ENCODE measurements at places on chromosomes 5 and 9.
A peak's percentile ranks its signal among the peaks of the same experiment; 100 is the strongest.

DNA sequence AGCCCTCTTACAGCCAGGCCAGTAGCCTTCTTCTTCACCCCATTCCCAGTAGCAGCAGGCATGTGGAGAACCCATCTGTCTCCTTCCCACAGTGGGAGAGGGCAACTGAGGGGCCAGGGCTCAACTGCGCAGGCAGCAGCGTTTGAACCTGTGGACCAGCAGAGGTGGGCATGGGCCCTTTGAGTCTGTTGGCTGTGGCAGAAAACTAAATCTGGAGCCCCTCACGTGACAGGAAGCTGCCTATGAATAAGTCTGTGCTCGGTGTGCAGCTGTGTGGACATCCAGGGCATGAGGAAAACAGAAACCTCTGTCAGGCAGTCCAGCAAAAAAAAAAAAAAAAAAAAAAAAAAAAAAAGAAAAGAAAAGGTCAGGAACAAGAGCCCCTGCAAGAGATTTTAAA lies 189.2 kb upstream of the NR3C1 start:
- DNase-seq = no peak

GRCh38 chr5:41735213-41735612 lies 135.0 kb downstream of the OXCT1 start:
- no peak for DNase-seq

- no peak for DNase-seq
These were observed 21.5 kb upstream of the UBAP1 start for GRCh38 chr9:34157318-34157717.

- no peak for DNase-seq
These were observed 101.8 kb downstream of the SPRY4 start for GRCh38 chr5:142222866-142223558.

- no peak for DNase-seq
These were observed 462.9 kb downstream of the SEMA5A start for GRCh38 chr5:9082996-9083395.

DNA sequence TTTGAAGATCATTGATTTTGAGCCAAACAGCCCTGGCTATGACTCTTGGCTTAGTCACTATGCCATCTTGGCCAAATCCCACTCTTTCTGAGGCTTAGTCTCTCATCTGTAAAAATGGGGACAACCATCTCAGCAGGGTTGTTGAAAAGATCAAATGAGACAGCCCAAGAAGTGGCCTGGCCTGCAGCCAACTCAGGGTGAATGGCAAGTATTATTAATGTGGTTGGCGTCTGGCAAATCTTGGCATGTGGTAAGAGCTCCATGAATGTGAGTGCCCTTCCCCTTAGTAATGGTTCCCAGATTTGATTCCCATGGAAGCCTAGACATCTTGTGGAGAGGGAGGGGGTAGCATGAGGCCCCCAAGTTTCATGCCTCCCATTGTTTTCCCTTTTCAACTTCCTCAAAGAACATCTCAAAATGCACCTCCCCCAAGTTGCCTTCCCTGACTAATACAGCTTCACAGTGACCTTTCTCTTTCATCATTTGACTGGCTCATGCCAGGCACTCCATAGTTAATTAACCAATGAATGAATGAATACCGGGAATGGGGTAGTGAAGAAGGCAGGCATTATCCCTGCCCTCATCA lies 11.8 kb upstream of the TGFBI start:
- no peak for DNase-seq

GRCh38 chr9:116456490-116457088 lies 230.5 kb upstream of the TRIM32 start:
- DNase-seq = no peak

- no peak for DNase-seq
These were observed 41.3 kb upstream of the LPCAT1 start for GRCh38 chr5:1564824-1565736.

DNA sequence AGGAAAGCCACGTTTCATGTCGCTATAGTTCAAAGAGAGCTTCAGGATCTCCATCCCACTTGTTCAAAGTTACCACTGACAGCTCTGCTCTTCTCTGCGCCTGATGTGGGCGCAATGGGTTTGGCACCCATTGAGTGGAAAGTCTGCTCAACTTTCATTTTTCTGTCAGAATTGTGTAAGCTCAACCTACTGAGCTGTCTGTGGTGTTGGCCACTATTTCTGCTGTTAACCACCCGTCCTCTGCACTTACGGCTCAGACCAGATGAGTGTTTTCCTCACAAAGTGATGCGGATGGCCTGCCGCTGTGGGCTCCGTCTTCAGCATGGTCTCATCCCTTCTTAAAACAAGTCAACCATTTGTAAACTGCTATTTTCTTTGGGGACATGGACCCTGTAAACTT lies 131.2 kb downstream of the WNK2 start:
- DNase-seq = no peak

GRCh38 chr5:173256800-173257199 lies 21.8 kb upstream of the NKX2-5 start:
- DNase-seq = no peak

DNA sequence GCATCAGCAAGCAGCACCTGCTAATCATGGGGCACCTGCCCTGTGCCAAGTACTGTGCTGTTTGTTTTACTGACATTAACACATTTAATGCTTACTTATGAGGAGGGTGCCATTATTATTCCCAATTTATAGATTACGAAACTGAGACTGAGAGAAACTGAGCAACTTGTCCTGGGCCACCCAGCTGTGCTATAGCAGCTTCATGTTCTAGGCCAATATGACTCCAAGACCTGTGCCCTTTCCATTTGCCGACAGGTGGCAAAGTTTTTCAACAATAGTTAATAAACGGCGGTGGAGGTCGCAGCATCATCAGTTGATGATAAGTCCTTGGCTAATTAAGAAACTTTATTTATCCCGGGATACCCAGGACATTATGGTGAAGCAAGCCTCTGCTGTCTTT lies 55.4 kb downstream of the TIMD4 start:
- no peak for DNase-seq

DNA sequence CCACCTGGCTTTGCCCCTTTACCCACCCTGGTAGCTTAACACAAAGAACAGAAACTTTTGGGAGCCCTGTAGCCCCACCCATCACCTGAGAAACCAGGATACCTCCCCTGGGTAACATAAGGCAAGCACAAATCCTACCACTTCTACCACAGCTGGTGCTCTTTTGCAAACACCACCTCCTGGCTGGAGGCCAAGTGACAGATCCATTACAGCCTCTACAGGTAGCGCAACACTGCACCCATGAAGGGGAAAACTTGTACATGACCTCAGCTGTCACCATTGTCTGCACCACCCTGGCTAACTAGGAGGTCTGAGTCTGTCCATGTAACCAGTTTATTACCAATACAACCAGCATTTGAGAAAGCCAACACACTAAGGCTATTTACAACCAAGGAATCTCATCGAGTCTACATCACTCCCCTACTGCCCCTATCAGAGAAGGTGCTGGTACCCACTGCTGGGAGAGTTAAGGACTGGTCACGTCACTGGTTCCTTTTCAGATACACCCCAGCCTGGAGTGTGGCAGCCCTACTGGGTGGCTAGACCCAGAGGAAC lies 128.6 kb downstream of the PJA2 start:
- DNase-seq = no peak

DNA sequence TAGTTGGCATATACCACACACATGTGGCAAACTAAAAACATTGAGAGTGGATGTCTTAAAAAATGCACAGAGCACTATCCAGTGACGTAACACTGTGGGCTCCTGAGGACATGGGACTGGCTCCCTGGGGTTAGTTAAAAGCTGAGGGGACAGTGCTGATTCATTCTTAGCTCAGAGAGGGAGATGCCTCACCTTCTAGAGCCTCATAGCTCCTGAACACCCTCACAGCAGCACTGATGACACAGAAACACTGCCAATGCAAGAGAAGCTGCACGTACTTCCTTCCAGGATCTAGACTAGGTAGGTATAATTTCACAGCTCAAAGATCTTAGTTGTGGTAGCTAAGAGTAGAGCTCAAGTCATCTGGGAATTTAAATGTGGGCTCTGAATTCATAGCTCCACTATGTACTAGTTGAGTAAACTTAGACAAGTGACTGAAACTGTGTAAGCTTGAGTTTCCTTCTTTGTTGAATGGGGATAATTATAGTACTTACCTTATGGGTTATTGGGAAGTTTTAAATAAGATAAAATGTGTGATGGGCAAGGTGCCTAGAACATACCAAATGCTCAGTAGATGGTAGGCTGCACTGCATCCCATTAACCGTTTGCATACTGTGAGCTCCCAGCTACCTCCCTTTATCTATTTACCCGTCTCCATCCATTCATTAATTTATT lies 279.9 kb downstream of the ASTN2 start:
- no peak for DNase-seq

GRCh38 chr9:14434158-14434504 lies 120.2 kb upstream of the NFIB start:
- DNase-seq = no peak

- DNase-seq = no peak
These were observed 8.2 kb upstream of the DOCK8 start for GRCh38 chr9:206481-206880.

- DNase-seq = no peak
These were observed 4.3 kb downstream of the RPL12 start for GRCh38 chr9:127446713-127447415.

DNA sequence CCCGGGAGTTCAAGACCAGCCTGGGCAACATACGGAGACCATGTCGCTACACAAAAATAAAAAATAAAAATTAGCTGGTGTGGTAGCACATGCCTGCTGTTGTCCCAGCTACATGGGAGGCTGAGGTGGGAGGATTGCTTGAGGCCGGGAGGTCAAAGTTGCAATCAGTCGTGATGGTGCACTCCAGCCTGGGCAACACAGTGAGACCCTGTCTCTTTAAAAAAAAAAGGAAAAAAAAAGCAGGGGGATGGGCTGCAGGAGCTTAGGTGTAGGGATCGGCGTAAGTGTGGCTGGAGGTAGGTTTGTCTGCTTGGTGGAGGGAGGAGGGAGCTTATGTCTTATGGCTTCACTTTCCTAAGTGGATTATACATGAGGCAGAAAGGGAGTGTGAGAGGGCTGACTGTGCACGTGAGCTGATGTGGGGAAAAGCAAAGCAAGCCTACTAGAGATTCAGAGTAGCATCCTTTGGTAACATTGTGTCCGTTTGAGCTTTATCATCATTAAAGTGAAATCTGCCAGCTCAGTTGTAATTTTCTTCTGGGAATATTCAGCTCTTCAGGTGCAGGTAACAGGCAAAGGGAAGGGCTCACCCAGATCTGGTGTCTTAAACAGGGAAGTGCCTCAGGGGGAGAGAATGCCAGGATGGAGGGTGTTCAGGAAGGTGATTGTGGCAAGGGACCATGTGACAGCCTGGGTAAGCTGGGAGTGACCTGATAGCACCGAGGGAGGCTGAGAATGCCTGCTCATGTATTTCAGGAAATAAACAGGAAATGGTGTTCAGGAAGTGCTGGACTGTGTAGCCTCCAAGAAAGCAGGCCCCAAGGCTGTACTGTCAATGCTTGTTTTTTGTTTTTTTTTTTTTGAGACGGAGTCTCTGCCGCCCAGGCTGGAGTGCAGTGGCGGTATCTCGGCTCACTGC lies 17.6 kb upstream of the SETX start:
- peak; percentile 41 for DNase-seq

GRCh38 chr9:93905473-93906133 lies 49.6 kb downstream of the BARX1 start:
- no peak for DNase-seq

- DNase-seq = no peak
These were observed 35.4 kb downstream of the SH3GL2 start for GRCh38 chr9:17614250-17614649.

DNA sequence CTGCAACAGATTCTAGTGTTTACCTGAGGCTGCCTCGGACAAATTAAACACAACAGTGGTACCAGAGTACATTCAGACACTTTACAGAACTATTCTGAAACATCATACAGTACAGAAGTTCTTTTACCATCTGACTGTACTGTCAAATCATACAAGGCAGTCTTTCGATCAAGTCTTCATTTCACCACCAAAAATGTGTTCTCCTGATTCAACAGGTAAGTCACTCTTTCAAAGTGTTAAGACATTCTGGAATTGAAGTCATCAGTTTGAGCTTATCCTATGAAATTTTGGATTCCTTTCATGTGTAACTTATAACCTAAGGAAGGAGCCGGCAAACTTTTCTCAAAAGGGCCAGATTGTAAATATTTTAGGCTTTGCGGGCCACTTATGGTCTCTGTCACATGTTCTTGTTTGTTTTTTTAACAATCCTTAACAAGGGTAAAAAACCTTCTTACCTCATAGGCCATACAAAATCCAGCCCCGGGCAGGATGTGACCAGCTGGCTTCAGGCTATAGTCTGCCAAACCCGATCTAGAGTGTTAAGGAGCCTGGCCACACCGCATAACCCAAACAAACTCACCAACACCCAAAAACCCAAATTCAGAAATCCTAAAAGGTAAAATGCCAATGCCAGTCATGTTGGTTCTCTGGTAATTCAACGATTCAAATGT lies 151.6 kb downstream of the DENND1A start:
- no peak for DNase-seq

DNA sequence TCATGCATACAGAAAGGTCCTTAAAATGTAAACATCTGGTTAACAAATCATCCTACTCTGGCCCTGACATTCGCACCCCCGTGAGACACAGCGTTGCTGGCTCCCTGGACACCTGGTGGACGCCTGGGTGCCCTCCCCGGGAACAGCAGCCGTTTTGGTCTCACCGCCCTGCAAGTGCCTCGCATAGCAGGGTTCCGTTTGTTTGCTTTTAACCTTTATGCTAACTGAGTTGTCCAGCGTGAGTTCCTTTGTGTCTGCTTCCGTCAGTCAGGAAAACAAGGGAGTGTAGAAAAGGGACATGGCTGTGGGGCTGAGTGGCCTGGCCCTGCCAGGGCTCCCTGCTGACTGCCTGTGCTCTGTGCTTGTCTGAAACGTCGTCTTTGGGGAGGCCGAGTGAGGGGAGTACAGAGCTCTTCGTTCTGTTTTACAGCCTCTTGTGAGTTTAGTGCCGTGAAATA lies 91.8 kb upstream of the CACNA1B start:
- DNase-seq = no peak

All from gastrocnemius medialis (tissue), 4 donors.